ENCODE measurements at places on chromosomes 4 and X. TPM values are rescaled to one million over a fixed set of nuclear protein-coding genes. Genes with fewer than 3 reads are reported as not detected.

The UBL4A gene
- total RNA-seq: 53.7 TPM

The GABRB1 gene
- not detected for total RNA-seq

The NWD2 gene
- total RNA-seq: not detected

The RHOXF2B gene
- total RNA-seq: not detected

The CLDN22 gene
- not detected for total RNA-seq

The TLR7 gene
- total RNA-seq: not detected

The DKK2 gene
- not detected for total RNA-seq

The XAGE1A gene
- not detected for total RNA-seq

The CXXC4 gene
- total RNA-seq: not detected

The LUZP4 gene
- total RNA-seq: not detected

The RCHY1 gene
- 11.7 TPM for total RNA-seq

The PKD2 gene
- total RNA-seq: 11.8 TPM

The RPS6KA3 gene
- 63.8 TPM for total RNA-seq

The GPRASP3 gene
- 4.0 TPM for total RNA-seq

The SSX2B gene
- not detected for total RNA-seq

The FAM149A gene
- 0.47 TPM for total RNA-seq

The CYSLTR1 gene
- 1.5 TPM for total RNA-seq

The PDE6B gene
- total RNA-seq: not detected

The CXCR3 gene
- not detected for total RNA-seq

The MTMR8 gene
- total RNA-seq: 0.05 TPM

The BMPR1B gene
- total RNA-seq: not detected

The PARM1 gene
- total RNA-seq: 0.07 TPM

The TKTL2 gene
- total RNA-seq: not detected

The GAGE13 gene
- not detected for total RNA-seq

The KLKB1 gene
- total RNA-seq: not detected

The CEP135 gene
- 5.1 TPM for total RNA-seq

The GALNTL6 gene
- not detected for total RNA-seq

The DRP2 gene
- total RNA-seq: 0.15 TPM

The HTN3 gene
- not detected for total RNA-seq

The CFP gene
- not detected for total RNA-seq

The ZNF81 gene
- 5.9 TPM for total RNA-seq

The TMSB15A gene
- 8.9 TPM for total RNA-seq

The GPM6B gene
- total RNA-seq: 0.25 TPM

The TMEM144 gene
- total RNA-seq: 4.5 TPM
